Fibroblast of lung (primary cell): ENCODE measurements at places on chromosomes 4 and X.

DNA sequence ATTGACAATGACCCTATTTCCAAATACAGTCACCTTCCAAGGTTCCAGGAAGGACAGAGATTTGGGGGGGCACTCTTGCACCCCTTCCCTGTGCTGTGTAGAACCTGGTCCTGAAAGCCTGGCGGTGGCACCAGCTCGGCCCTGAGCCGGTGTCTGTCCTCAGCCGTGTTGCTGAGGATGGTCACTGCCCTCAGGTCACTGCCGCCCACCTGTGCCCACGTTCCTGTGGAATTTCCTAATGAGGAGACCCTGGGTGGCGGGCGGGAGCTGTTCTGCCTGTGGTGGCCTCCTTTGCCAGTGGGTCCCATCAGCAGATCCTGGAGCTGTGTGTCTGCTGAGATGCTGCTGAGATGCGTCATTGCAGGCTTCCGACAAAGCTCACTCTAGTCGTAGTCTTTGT lies 32.9 kb downstream of the NELFA start:
- DNase-seq = no peak

DNA sequence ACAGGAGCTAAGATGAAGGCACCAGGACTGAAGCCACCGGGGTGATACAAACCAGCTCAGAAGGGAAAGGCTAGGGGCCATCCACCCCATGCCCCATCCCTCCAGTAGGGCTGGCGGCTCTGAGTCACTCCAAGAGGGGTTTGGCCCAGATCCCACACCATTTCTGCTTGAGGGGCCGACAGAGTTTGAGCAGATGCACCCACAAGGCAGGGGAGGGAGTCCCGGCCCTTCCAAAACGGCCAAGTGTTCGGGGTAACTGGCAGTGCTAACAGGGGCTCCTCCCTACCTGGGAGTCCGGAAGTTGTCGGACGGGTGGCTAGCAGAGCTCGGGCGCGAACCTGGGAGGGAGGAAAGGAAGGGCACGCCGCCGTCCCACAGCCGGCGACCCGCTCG lies 412 bp downstream of the SLC10A3 start:
- peak; percentile 60 for DNase-seq

DNA sequence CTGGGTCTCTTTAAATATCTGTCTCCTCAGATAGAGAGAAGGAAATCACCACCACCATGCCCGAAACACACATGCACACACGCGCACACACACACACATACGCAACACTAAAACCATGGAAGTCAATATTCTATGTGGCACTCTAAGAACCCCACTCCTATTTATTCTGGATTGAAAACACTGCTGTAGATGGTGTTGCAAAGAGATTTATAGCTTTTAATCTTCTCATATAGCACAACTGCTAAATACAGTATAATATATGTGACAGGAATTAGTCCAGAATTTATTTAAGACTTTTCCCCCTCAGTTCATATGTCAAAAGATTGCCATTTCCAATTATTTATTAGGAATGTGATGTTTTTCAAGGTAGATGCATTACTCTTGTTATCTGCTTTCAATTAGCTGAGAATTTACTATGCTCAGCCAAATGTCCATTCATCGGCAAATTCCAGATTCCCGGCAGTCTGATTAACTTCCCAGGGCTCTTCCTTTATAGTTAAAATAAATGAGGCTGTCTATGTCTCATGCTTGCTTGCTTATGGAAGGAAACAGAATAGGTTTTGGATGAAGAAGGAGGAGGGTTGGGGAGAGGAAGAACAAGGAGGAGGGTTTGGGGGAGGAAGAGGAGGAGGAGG lies 115.4 kb upstream of the NDP start:
- no peak for DNase-seq

- DNase-seq = no peak
Measured at GRCh38 chr4:172352356-172352755, 539.2 kb downstream of the GALNTL6 start.

GRCh38 chrX:101986586-101986985 lies 54.8 kb upstream of the ZMAT1 start:
- no peak for DNase-seq

- no peak for DNase-seq
Measured at GRCh38 chr4:21811565-21811964, 137.0 kb downstream of the KCNIP4 start.

DNA sequence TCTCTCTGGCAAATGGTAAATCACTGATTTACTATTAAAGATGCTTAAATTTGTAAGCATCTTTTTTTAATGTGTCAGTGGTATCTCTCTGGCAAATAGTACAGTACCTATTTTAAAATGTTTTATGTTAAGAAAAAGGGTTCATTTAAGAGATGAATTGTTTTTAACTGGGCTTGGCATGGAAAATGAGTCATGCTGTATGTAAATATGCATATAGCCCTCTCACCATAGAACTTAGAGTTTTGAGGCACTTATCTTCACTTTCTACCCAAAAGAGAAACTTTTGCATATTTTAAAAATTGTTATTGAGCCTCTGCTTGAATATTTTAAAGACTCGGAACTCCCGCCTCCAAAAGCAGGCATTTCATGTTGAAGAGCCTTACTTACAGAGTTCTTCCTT lies 37.9 kb downstream of the KLHL34 start:
- no peak for DNase-seq

GRCh38 chr4:39451423-39452023 lies 7.2 kb downstream of the RPL9 start:
- no peak for DNase-seq

DNA sequence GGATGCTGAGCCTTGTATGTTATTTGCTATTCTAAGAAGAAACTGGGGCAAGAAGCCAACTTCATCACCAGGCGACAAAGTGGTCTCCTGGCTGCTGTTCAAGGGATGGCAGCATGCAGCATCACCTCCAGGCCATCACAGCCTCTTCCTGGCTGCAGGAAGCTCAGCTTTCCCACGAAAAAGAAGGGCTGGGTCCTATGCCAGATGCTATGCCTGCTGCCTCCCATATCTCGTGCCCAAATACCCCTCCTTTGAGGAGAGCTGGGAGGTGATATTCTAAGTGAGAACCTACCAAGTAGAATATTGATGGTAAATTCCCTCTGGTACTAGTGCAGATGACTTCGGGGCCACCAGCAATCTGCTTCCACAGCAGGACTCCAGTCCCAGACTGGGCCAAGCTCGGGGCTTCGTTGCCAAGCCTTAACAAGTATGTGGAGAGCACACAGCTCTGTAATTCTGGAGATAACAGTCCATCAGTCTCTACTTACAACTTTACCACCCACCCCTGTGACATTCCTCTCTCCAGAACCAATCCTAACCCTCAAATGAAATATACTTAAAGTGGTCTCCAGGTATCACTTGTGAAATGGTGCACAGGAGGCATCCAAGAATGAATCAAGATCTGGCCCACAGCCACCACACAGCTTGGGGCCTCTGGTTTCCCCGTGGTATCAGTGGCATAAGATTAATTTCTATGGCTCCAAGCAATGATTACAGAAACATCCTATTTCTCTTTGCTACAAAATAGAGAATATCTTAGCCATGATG lies 149.3 kb downstream of the PALLD start:
- DNase-seq = no peak

GRCh38 chr4:110780538-110780937 lies 157.7 kb upstream of the PITX2 start:
- DNase-seq = no peak

DNA sequence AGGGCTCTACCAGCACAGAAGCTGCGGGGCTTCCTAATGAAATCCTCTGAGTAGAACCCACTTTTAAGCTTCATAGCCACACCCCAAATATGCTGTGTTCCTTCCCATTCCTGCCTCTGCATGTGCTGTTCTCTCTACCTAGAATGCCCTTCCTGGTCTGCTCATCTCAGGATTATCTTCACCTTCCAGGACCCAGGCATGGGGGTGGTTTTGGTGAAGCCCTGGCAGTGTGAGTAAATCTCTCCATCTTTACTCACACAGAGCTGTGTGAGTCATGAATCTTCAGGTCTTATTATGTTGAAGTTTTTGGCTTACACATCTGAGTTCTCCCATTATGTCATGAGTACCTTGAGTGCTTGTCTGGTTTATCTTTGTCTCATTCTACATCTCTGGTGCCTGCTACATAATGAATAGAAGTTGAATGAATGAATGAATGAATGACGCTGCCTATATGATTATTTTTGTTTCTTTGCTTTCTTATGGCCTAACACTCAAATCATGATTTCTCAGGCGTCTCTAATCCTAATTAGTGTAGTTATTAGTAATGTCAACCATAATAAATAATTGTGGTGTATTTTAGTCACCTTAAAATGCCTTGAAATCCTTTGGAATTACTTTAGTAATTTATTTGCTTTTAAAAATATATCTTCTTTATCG lies 41.9 kb downstream of the HADH start:
- peak; percentile 41 for DNase-seq

DNA sequence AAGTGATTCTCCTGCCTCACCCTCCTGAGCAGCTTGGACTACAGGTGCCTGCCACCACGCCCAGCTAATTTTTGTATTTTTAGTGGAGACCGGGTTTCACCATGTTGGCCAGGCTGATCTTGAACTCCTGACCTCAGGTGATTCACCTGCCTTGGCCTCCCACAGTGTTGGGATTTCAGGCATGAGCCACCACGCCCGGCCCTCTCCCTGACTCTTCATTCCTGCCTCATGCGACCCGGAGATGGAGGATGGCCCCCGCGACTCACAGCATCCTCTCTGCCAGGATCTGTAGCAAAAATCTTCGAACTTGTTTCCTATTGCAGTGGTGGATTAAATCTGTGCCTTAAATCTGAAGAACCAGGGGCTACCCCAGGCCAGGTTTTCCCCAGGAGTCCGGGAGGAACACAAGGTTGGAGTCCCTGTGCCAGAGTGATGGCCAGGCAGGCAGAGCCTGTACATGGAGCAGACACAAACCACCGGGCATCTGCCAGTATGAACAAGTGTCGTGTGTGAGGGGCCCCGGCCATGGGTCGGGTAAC lies 11.5 kb downstream of the CPLX1 start:
- DNase-seq = no peak

GRCh38 chrX:8272821-8273220 lies 101.8 kb upstream of the VCX2 start:
- no peak for DNase-seq

GRCh38 chr4:147366164-147366563 lies 114.7 kb upstream of the EDNRA start:
- no peak for DNase-seq

GRCh38 chr4:108555701-108556100 lies 64.7 kb upstream of the RPL34 start:
- peak; percentile 61 for DNase-seq

GRCh38 chr4:10299601-10300000 lies 157.6 kb downstream of the ZNF518B start:
- no peak for DNase-seq
